ENCODE measurements at places on chromosomes 5 and 9. TPM values are rescaled to one million over a fixed set of nuclear protein-coding genes. Genes with fewer than 3 reads are reported as not detected.

OGN gene
- total RNA-seq = 1.2 TPM

SOX30 gene
- 0.10 TPM for total RNA-seq

IL4 gene
- total RNA-seq = not detected

CCDC180 gene
- total RNA-seq = 2.6 TPM

SHC3 gene
- total RNA-seq = 0.72 TPM

CERCAM gene
- 21.3 TPM for total RNA-seq

LCN6 gene
- total RNA-seq = not detected

BRINP1 gene
- 0.10 TPM for total RNA-seq

PCDHGB5 gene
- total RNA-seq = 12.3 TPM

HSPA5 gene
- total RNA-seq = 55.9 TPM

KCNN2 gene
- total RNA-seq = 0.81 TPM

HDHD3 gene
- total RNA-seq = 50.3 TPM

FBXO10 gene
- total RNA-seq = 4.3 TPM

SLC6A19 gene
- not detected for total RNA-seq

FOXD4 gene
- total RNA-seq = 0.91 TPM

TEX48 gene
- not detected for total RNA-seq

SH3GL2 gene
- not detected for total RNA-seq

OLFML2A gene
- 13.7 TPM for total RNA-seq

SPATA31A3 gene
- not detected for total RNA-seq

NRARP gene
- total RNA-seq = 37.8 TPM

TTC16 gene
- total RNA-seq = not detected

LCN1 gene
- total RNA-seq = not detected

COL27A1 gene
- 9.4 TPM for total RNA-seq

RMI1 gene
- total RNA-seq = 4.2 TPM

PCDHA5 gene
- 0.10 TPM for total RNA-seq

SPATA6L gene
- total RNA-seq = 2.5 TPM

TNIP1 gene
- 91.2 TPM for total RNA-seq
